Stimulated activated CD4-positive, alpha-beta T cell treated with anti-CD3 and anti-CD28 coated beads, TNF-alpha, amount 100 ng/mL, for 1 hour (primary cell): ENCODE measurements at places on chromosomes 2 and 18.

GRCh38 chr2:177585234-177585863, 192.8 kb downstream of the AGPS start:
- DNase-seq = no peak

DNA sequence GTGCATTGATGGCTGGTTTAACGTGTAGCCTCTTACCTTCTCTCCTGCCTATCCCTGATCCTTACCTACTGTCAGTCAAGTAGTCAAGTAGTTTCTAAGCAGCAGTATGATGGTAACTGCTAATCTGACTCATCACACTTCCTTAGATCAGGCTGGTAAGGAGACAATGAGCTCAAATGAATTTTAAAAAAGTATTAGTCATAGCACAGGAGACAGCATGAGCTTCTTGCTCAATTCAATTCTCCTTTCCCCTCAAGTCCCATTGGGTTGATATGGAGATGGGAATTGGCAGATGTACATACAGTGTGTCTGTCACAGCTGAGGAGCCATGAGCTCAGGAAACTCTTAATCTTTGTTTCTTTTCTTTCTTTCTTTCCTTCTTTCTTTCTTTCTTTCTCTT, 799.7 kb downstream of the LRP1B start:
- DNase-seq = no peak

DNA sequence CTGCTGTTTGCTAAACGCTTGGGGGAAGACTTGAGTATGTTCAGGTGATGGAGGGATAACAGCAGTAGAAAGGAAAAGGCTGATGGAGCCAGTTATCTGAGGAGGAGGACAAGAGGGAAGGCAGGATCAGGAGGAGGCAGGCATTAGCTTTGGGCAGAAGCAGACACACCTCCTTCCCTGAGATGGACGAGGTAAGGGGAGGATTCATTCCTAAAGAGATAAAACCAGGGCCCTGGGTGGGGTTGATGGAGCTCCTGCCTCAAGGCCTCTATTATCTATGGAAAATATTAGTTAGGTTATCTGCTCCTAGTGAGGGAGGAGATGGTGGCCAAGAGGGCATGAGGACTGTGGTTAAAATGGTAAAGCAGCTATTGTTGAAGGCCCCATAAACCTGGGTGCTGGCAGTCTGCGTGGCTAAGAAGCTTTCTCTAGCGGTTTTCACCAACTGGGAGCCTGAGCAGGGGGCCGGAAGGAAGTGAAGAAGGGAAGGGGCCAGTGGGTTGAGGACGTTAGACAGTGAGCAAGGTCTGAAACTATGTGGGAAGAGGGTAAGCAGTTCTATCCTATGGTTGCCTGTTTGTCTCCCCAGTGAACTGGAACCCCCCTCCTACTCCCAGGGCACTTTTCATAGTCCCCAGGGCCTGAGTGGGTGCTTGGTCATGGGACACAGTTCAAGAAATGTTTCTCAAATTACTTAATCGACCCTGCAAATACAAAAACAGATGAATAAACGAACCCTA, 56.6 kb upstream of the HK2 start:
- no peak for DNase-seq

DNA sequence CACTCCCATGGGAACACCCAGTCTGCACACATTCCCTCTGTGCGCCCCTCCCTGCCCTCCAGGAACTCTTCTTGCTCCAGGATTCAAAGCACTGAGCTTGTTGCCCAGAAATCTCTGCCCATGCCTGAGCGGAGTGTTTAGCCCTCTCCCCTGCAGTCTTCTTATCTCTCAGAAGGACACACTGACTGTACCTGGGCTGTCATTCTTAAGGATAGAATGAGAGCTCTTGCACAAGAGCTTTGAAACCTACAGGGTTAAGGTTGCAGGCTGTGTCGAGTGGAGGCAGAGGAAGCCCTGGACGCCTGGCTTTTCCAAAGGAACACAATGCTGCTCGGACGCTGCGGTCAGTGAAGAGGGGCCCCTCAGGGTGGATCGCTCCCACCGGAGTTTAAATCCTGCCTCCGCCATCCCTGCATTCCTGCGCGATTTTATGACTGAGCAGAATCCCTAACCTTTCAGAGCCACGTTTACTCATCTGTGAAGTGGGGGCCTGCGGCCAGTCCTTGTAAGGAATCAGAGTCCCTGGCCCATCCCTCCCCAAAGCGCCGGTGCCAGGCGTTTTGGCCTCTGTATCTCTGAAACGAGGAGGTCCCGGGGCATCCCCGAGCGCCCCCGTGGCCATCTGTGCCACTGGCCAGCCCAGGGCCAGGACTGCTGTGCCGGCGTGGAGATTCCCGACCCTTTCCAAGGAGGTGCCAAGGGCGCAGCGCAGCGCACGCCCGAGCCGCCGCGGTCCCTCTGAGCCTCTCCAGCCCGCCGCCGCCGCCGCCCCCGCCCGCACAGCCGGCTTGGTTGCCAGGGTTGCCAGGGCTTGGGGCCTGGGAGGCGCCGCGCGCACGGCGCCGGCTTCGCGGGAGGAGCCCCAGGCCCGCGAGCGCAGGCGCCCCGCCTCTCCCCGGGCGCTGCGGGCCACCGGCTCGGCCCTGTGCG, 58.9 kb downstream of the FAM168B start:
- no peak for DNase-seq

GRCh38 chr2:201151127-201151981, 31.6 kb upstream of the CASP10 start:
- no peak for DNase-seq

DNA sequence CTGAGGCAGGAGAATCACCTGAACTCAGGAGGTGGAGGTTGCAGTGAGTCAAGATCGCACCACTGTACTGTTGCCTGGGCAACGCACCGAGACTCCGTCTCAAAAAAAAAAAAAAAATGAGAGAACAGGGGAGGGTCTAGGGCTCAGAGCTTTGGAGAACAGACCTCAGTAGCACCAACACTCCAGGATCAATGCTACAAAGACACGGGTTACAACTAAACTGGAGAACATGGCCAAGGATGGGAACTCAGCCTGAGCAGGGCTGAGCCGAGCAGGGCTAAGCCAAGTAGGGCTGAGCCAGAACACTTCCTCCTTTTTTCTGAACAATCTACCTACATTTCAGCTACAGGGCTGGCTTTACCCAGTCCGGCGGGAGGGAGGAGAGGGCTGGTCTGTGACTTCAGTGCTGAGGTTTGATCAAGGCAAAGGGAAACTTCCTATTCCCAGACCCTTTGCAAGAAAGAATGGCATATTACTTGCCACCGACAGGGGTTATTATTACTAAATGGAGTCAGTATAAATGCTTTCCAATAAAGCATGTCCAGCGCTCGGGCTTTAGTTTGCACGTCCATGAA, 2.9 kb upstream of the CASP8 start:
- no peak for DNase-seq

GRCh38 chr18:76431437-76432273, 63.4 kb downstream of the ZNF516 start:
- DNase-seq = no peak

- no peak for DNase-seq
Observed at GRCh38 chr2:206557321-206557720, 85.0 kb upstream of the FAM237A start.

GRCh38 chr2:58512878-58513277, 271.8 kb upstream of the FANCL start:
- DNase-seq = no peak

DNA sequence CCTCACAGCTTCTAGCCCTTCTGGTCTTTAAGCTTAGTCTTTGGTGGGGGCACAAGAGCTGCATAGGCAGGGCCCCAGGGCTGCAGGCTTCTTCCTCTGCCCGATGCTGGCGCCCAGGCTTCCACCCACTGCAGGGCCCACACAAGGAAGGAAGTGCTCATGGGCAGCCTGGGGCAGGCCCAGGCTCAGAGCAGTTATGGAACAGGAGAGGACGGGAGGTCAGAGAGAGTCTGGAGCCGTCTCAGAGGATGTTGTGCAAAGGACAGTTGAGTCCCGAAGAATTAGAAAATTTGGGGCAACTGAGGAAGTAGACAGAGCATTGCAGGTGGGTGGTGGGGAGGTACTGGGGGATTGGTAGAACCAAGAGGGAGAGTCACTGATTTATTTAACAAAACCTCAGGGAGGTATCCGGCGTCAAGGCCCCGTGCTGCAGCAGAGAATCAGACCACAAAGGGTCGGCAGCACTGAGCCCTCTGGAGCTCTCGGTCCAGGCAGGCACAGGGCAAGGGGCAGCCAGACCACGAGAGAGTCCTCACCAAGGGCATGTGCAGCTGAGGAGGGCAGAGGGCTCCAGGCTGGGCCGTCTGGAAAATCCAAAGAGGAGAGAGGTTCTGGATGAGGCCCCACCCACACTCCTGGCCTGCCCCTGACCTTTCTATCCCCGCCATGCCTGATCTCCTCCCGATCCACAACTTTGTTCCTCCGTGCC, 110.8 kb upstream of the GLI2 start:
- no peak for DNase-seq

DNA sequence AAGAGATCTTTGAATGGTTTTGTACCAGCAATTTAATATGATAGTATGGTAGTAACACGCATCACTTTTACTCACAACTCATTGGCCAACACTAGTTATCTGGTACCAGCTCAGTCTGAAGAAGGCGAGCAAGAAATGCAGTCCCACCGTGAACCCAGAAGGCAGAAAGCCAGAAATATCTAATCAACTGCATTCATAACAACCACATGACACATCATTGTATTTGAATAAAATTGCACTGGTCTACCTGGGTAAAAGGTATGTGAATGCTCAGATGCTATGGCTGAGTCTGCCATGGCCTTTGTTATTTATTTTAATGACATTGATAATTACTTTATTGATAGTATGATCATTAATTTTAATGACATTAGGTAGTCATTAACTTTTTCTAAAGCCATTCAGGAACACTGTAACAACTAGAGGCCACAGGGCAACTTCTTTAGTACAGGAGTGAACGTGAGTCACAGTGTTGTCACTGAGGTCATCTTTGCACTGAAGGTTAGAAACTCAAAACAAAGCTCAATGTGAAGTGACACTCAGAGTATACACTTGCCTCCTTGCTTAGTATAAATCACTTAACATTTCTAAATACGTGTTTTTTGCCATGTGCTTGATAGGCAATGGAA, 475.6 kb upstream of the TNP1 start:
- no peak for DNase-seq

GRCh38 chr2:96861074-96861473, 3.3 kb upstream of the ANKRD39 start:
- no peak for DNase-seq

GRCh38 chr2:240857039-240858008, 11.3 kb upstream of the AGXT start:
- DNase-seq = no peak

DNA sequence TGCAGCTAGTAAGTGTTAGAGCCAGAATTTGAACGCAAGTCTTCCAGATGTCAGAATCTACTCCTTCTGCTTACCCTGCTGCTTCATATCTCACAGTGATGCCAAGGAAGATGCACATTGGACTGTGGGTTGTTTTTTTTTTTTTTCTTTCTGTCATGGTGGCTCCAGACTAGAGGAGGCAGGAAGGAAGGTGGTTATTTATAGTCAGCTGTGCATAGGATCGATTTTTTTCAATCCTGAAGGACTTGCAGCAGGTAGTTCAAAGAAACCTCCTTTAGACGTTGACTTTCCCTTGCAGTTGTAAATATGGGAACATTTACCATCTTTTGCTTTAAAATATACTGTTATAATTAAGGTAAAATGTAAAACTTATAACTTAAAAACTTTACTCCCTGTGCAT, 17.3 kb downstream of the NEDD4L start:
- DNase-seq = no peak

GRCh38 chr2:393711-394696, 106.1 kb upstream of the ALKAL2 start:
- DNase-seq = peak; percentile 26
